ENCODE measurements at places on chromosomes 7 and 10. TPM values are rescaled to one million over a fixed set of nuclear protein-coding genes. Genes with fewer than 3 reads are reported as not detected.

DNA sequence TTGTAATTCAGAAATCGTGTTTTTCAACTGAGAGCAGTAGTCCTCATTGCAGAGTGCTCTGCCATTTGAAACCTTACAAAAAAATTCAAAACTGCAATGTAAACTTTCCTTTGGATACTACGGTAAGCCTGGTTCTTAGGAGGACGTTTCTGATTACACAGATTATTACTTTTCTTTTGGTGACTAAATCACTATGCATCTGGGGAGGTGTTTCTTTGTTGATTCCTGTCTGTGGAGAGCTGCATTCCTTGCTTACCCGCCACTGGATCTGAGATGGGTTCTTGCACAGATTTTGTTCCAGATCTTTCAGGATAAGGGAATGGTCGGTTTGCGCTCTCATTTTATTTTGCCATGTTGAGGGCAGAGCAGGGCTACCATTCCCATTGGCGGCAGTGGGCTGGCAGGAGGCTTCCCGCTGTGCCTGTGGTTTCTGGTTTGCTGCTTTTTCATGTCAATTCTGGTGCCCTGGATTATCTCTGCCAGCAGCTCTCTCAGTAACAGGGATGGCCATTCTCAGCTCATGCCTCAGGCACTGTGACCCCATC is 485.1 kb downstream of the GLRX3 start:
- DNase-seq = no peak

DNA sequence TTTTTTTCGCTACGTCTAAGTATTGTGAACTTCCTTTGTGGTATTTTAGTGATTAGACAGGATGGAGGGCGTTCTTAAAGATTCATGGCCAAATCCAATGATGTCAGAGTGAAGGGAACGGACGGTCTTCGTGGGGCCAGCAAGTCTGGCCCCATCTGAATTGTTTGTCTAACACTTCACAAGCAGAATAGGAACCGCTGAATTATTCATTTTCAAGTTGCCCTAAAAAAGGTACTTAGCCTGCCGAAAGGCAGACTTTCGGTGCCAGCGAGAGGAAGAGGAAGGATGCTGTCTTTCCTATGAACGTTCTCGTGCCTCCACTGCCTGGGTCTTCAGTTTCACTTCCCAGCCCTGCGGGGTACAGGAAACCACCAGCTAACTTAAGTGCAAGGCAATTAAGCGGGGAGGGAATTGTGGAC is 145.7 kb upstream of the SH2B2 start:
- DNase-seq = no peak

DNA sequence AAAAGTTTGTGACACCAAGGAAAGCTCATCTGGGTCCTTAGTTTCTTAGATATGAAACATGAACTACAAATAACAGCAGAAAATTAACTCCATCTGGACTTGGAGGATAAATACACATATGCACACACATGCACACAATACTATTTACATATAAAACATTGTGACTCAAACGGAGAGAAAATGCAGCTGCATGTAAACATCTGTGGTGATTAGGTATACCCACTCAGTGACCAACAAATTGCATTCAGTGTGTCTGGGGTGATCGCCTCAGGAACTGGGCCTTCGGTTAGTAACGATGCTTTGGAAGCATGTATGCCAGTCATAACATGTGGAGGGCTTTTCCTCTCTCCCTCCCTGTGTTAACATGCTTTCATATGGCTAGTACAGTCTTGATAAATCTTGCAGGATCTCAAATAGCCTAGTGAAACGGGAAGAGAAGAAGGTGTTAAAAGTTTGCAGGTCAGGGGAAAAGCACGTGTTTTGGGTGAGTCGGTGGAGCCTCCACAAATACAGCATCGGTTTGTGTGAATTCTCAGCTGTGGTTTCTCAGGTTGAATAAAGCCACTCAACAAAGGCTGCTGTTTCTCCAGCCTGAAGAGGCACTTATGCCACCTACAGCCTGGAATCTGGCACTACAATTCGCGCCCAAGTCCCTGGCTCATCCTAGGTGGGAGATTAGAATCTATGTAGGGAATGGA is 8.7 kb upstream of the GLRX3 start:
- peak; percentile 49 for DNase-seq

GRCh38 chr7:90404777-90405176 is 1.5 kb downstream of the CLDN12 start:
- no peak for DNase-seq

GRCh38 chr7:66747881-66748511 is 7.5 kb downstream of the RABGEF1 start:
- DNase-seq = no peak

GRCh38 chr7:43092819-43093218 is 19.6 kb upstream of the HECW1 start:
- DNase-seq = no peak

- peak; percentile 83 for DNase-seq
These were observed 81.1 kb downstream of the ZMIZ1 start for GRCh38 chr10:79149662-79150443.

- no peak for DNase-seq
These were observed 31.4 kb upstream of the FAM133B start for GRCh38 chr7:92621561-92622023.

DNA sequence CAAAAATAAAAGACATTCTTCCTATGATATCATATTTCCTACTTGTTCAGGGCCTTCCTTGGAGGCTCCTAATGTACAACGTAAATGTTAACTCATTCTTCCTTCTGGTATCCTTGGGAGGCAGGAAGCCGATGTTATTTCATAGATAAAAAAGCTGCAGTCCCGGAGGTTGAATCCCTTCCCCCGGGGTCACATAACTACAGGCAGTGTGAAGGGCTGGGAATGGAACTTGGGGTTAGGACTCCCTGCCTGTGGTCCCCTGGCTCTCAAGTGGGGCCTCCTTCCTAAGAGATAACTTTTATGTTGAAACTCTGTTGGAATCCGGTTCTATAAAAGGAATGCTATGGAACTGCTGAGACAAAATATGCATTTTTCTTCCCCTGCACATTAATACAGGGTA is 14.9 kb upstream of the CCDC3 start:
- DNase-seq = no peak

GRCh38 chr7:107661865-107662379 is 1.3 kb downstream of the SLC26A4 start:
- DNase-seq = no peak

DNA sequence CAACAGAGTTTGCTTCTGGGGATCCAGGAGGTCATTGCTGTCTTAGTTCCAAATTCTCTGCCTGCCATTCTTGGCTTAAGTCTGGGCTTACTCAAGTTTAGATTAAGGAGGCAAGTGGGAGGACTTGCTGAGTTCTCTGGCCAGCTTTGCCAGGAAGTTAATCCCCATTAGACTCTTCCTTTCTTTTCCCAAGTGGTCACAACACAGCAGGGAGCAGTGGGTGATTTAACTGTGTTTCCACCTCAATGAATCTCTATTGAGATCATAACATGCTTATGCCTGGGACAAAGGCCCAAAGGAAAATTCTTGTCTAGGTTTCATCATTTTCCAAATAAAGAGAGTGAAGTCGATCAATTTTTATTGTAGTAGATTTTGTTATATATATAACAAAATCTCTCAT is 1159.6 kb downstream of the SORCS3 start:
- DNase-seq = no peak

DNA sequence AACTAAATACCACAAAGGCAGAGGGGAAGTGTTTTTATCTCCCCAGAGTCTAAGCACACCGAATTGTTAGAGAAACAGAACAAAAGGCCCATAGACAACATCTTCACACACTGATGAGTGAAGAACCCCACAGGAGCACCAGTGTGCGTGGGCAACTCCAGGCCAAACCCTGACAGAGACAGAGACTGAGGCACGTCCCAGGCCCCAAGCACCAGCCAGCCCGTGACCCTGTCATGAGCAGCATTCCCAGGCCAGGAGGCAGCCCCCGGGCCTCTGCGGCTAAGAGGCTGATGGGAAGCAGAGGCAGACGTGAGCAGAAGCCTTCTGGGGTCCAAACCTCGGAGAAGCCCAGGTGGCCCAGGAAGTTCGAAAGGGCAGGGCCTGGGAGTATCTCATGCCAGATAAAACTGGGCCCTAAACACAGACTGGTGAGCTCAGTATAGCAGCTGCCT is 184.4 kb downstream of the TCERG1L start:
- no peak for DNase-seq

GRCh38 chr10:17659365-17659764 is 15.4 kb downstream of the STAM start:
- DNase-seq = no peak

GPR146 gene
- total RNA-seq = 9.0 TPM

LRRD1 gene
- total RNA-seq = not detected

GLCCI1 gene
- 7.5 TPM for total RNA-seq
